ENCODE measurements at places on chromosomes 2 and 18.
A peak's percentile ranks its signal among the peaks of the same experiment; 100 is the strongest.

GRCh38 chr2:74364533-74365505 lies 15.3 kb downstream of the DCTN1 start:
- DNase-seq, result no peak

GRCh38 chr18:33697498-33697897 lies 119.5 kb downstream of the ASXL3 start:
- DNase-seq, result no peak

GRCh38 chr18:47773931-47774330 lies 156.5 kb downstream of the SMAD2 start:
- DNase-seq, result no peak

GRCh38 chr2:215811003-215811402 lies 202.3 kb downstream of the MREG start:
- DNase-seq, result no peak

DNA sequence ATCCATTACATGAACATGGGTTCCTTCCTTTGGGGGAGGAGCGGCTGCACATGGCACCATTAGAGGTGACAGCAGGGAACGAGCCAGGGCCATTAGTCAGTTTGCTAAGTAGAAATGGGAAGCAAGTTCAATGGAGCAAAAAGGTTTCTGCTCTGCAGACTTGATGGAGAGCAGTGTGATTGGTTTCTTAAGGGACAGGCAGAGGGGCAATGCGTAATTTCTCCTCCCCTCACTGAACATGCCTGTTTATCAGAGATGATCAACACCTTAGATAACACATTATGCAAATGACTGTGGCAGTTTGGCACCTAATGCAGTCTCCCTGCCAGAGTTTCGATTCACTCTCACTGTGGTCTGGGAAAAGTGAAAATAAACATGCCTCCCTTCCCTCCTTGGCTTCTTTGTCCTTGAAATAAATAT lies 414.5 kb downstream of the STK39 start:
- no peak for DNase-seq

GRCh38 chr2:19174176-19174575 lies 184.2 kb downstream of the OSR1 start:
- DNase-seq, result peak; percentile 18

GRCh38 chr2:85237849-85238565 lies 89.8 kb downstream of the TGOLN2 start:
- DNase-seq, result no peak

- no peak for DNase-seq
Measured at GRCh38 chr2:21715887-21716286, 592.1 kb downstream of the TDRD15 start.

GRCh38 chr18:45619062-45619825 lies 4.0 kb downstream of the SLC14A2 start:
- DNase-seq, result peak; percentile 21

DNA sequence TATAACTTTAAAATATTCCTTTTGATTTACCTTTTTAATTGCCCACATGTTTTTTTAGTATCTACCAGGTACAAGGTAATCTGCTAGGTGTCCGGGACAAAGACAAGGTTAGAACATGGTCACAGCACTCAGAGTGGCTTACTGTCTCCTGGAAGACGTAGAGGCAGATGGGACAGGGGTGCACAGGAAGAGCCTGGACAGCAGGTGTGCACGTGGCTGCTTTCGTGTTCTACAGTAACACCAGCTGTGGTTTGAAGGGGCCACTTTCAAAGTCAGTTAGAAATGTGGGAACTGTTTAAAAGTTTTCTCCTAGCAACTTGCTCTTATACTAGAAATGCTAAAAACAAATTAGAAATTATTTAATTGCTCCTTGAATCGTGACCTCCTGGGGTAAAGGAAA lies 102.9 kb upstream of the ALPP start:
- no peak for DNase-seq

GRCh38 chr2:54611830-54612545 lies 111.5 kb upstream of the EML6 start:
- DNase-seq, result no peak

DNA sequence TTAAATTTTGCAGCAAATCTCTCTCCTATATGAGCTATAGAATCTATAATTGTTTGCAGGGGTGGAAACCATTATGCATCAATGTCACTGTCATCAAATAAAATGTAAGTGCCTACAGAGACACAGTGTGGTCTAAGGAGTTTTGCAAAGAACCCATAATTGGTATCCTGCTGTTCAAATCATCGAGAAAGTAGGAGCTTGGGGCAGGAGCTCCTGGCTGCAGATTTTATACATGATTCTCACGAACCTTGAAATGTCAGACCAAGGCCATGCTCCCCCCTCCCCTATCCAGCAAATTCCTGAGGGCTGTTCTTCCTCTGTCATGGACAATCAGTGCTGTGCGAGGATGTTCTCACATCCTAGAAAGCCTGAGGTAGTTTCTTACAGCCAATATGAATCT lies 119.5 kb upstream of the CYRIA start:
- DNase-seq, result no peak

DNA sequence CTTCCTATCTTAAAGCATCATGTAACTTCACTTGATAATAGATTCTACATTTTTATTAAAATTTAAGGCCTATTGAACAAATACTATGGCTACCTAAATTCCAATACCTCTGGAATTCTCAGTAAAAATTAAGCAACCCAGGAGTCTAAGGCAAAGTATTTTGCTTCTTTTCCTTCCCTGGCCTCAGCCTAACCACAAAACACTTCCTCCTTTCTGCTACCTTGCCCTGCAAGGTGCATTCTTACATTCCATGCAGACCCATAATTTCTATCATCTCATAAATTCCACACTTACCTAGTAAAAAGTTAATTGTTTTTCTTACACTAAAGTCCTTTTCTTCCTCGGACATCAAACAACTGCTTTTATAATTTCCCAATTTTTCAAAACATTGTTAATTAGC lies 3.7 kb downstream of the MBOAT2 start:
- DNase-seq, result no peak

DNA sequence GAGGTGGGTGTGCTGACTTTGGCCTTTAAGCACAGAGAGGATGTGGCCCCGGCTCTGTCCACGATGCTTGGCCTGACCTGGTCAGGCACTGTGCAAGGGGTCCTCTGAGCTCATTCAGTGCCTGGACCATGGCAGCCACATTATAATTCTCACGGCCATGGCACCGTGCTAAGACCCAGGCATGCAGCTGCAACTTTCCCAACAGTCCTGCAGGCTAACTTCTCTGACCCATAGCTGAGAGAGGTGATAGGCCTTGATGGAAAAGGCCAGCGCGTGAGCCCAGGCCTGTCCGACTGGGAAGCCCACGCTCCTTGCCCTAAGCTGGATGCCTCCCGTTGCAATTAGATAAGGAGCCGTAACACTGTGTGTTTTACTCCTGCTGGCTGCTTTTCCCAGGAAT lies 99.9 kb downstream of the TFCP2L1 start:
- no peak for DNase-seq

DNA sequence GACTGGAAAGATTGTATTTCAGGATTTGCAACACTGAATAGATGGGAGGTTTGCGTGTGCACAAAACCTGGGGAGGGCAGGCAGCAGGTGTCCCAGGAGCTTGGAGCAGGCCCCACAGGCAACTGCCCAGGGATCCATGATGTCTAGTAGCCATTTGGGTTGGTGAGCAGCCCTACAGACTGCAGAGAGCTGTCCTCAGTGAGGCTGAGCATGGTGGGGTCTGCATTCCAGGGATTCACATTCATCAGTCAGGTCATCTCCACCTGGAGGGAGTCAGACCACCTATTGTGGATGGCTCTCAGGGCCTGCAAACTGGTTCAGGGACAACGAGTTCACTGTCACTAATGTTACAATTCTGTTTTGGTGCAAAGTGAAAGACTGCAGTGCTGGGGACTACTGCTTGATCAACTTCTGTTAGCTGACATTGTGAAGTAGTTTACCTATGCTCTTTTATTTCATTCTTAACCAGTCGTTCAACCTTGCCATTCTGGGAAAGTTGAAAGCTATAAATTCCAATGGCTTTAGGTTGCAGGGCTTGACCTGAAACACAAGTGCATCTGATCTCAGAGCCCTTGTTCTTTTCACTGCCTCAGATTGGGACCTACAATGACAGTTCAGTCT lies 222.6 kb downstream of the ZNF407 start:
- no peak for DNase-seq

GRCh38 chr2:159146996-159147666 lies 139.4 kb downstream of the WDSUB1 start:
- no peak for DNase-seq

DNA sequence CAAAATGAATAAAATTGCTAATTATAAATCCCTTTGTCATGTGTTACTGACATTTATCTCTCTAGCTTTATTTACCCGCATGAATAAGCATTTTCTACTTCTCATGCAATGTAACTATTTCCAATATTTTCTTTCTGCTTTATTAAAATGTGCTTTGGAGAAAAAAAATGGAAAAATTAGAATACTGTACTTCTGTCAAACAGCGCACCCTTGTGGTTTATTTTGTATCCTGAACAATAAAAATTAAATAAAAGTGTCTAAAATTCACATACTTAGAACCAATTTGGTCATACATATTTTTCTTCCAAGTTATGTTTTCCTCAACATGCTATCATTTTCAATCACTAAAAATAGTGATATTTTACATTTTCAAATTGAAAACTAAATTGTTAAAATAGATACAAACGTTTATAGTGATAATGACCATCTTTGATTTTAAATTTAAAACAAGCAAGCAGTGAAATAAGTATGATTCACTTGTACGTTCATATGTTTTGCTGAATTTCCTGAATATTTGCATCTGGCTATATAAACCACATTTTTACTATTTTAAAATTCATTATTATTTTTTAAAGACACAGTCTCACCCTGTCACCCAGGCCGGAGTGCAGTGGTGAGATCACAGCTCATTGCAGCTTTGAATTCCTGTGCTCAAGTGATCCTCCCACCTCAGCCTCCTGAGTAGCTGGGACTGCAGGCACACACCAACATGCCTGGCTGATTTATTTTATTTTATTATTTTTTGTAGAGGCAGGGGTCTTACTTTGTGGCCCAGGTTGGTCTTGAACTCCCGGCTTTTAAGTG lies 95.9 kb upstream of the GRB14 start:
- no peak for DNase-seq

- DNase-seq, result no peak
Measured at GRCh38 chr2:46350029-46350689, 53.0 kb downstream of the EPAS1 start.

- DNase-seq, result no peak
Measured at GRCh38 chr2:233572468-233572867, 5.9 kb upstream of the USP40 start.

- no peak for DNase-seq
Measured at GRCh38 chr2:223262946-223263345, 211.0 kb downstream of the KCNE4 start.

DNA sequence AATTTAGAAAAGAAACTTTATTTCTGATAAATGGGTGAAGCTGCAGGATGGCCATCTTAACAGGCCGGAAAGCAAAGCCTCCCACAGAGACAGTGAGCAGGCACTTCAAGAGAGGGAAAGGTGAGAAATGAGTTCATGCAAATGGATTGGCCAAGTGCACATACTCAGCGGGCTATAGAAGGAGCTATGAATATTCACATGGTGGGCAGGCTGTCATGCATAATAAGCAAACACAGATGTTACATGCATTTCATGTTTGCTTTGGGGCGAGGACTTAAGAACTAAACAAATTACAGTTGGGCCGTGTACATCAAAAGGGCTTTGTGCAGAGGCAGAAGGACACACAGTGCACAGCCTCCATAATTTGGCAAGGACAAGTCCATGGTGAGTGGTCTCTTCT lies 69.8 kb upstream of the MAL start:
- DNase-seq, result no peak

DNA sequence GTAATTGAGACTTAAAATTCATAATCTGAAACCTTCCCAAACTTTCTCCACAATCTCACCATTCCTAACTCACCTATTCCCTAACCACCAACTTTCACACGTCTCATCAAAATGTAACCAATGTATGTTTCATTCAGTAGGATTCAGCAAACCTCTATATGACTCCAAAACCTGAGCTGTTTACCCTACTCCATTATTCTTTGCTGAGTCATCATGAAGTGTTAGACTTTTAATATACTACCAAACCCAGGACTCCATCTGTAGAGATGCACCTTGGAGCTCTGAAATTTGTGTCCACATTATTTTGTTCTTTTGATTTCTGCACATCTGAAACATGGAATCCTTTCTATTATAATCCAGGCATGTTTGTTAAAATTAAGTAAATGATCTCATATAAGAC lies 727.0 kb upstream of the PIK3C3 start:
- no peak for DNase-seq

- peak; percentile 24 for DNase-seq
Measured at GRCh38 chr2:27796791-27797765, 25.6 kb downstream of the MRPL33 start.

DNA sequence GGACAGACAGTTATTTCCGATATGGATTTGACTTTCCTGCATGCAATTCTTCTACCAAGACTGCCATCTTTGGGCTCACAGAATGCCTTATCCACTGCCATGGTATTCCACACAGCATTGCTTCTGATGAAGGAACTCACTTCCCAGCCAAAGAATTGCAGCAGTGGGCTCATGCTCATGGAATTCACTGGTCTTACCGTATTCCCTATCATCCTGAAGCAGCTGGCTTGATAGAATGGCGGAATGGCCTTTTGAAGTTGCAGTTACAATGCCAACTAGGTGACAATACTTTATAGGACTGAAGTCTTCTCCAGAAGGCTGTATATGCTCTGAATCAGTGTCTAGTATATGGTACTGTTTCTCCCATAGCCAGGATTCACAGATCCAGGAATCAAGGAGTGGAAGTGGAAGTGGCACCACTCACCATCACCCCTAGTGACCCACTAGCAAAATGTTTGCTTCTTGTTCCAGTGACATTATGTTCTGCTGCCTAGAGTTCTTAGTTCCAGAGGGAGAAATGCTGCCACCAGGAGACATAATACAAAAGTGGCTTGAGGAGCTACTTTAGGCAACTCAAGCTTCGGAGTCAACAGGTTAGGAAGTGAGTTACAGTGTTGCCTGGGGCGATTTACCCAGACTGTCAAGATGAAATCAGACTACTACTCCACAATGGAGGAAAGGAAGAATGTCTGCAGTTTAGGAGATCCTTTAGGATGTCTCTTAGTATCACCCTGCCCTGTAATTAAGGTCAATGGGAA lies 23.8 kb upstream of the SMAD4 start:
- DNase-seq, result no peak

- no peak for DNase-seq
Measured at GRCh38 chr2:139992078-139992477, 1211.9 kb upstream of the NXPH2 start.

- DNase-seq, result no peak
Measured at GRCh38 chr2:132009177-132009873, 152.4 kb downstream of the ANKRD30BL start.

DNA sequence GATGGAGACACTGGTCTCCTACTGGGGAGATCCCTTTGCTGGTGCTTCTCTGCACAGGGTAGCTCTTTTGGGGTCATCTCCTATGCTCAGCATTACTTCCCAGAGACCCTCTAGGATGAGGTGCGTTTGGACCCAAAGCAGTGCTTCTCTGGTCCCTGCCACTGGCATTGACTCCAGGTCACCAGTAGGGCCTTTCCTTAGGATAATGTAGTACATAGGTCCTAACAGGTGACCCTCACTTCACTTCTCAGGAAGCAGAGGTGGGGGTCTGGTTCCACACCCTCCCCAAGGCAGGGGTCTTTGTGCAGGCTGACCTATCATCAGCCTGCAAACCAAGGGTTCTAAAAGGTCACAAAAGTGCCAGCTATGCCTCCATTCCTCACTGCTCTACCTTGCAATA lies 145.8 kb upstream of the HS6ST1 start:
- no peak for DNase-seq
